Astrocyte (in vitro differentiated cells and primary cell): ENCODE measurements at places on chromosomes 2 and 18.
A peak's percentile ranks its signal among the peaks of the same experiment; 100 is the strongest.

GRCh38 chr2:95215018-95215612 lies 7.8 kb downstream of the ZNF892 start:
- DNase-seq = no peak

GRCh38 chr2:24456599-24457556 lies 34.2 kb upstream of the NCOA1 start:
- peak; percentile 73 for DNase-seq

- DNase-seq = no peak
Measured at GRCh38 chr2:174981331-174981730, 23.9 kb downstream of the CHN1 start.

- DNase-seq = peak; percentile 76
Measured at GRCh38 chr2:75221862-75222261, 22.5 kb upstream of the TACR1 start.

GRCh38 chr18:9869715-9870430 lies 15.9 kb upstream of the TXNDC2 start:
- peak; percentile 85 for DNase-seq

- no peak for DNase-seq
Measured at GRCh38 chr18:11091746-11092145, 57.6 kb downstream of the PIEZO2 start.

GRCh38 chr18:44887227-44887631 lies 206.5 kb downstream of the SETBP1 start:
- peak; percentile 74 for DNase-seq

- no peak for DNase-seq
Measured at GRCh38 chr2:64646007-64646880, 7.5 kb downstream of the SERTAD2 start.

- DNase-seq = peak; percentile 80
Measured at GRCh38 chr2:37858400-37858711, 66.7 kb upstream of the RMDN2 start.

DNA sequence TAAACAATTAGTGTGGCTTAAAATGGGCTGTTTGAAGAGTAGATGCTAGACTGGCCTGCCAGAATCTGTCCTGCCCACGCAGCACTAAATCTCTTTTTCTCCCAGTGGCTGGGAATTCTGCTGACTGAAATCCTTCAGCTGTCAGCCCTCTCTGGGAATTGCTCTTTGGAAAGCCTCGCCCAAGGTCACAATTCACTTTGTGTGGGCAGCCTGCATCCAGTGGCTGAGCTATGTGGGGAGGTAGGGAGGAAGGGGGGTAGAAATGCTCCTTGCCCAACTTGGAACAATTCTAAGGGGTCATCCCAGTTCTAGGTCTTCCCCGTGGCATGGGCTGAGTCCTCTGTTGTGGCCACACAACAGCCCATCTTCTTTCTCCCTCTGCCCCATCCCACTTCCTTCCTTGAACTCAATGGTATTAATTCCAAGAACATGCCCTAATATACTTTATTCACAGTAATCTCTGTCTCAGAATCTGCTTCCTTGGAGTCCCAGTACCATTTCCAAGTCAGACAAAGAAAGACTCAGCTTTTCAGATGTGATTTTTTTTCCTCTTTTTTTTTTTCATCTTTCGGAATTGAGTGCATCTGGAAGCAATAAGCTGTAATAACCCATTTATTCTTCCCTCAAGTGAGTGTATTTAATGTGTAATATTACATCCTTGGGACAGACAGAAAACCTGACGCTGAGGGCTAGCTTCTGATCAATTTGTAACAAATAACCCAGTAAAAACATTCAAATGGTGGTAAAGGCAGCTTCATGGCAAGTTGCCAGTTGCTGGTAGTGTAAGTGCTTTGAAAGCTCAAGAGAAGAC lies 189.4 kb downstream of the GPD2 start:
- no peak for DNase-seq

- DNase-seq = peak; percentile 73
Measured at GRCh38 chr2:200383380-200384110, 77.1 kb downstream of the SPATS2L start.

DNA sequence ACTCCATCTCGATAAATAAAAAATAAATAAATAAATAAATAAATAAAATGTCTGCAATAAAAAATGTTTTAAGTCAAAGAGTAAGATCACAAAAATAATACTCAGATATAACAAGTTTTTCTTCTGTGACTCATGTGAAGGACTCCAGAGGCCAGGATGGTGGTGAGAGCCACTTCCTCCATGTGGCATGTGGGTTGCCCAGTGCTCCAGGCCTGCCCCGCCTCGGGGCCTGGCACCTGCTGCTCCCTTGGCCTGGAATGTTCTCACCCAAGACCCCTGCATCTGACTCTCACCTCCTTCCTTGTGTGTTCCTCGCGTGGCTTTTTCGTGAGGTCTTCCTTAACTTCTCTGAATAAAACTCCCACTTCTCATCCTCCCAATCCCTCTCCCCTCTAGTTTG lies 77.4 kb upstream of the LDLRAD4 start:
- DNase-seq = no peak

GRCh38 chr2:72263776-72264060 lies 116.1 kb upstream of the CYP26B1 start:
- no peak for DNase-seq

- no peak for DNase-seq
Measured at GRCh38 chr2:149040451-149040850, 2.0 kb downstream of the LYPD6B start.
